Stimulated activated CD4-positive, alpha-beta T cell treated with anti-CD3 and anti-CD28 coated beads, Interleukin-15, amount 100 ng/mL, for 1 hour (primary cell): ENCODE measurements at places on chromosomes 3 and 15.

GRCh38 chr3:44762170-44762677 is 630 bp downstream of the KIF15 start:
- DNase-seq: no peak

GRCh38 chr3:10249833-10250232 is 1.6 kb downstream of the TATDN2 start:
- no peak for DNase-seq

GRCh38 chr3:150739877-150740645 is 22.9 kb downstream of the SIAH2 start:
- no peak for DNase-seq

GRCh38 chr3:149042789-149043386 is 43.4 kb downstream of the HLTF start:
- no peak for DNase-seq
